ENCODE measurements at places on chromosomes 6 and 20.

GRCh38 chr6:7016226-7016625 is 91.5 kb upstream of the RREB1 start:
- no peak for DNase-seq

DNA sequence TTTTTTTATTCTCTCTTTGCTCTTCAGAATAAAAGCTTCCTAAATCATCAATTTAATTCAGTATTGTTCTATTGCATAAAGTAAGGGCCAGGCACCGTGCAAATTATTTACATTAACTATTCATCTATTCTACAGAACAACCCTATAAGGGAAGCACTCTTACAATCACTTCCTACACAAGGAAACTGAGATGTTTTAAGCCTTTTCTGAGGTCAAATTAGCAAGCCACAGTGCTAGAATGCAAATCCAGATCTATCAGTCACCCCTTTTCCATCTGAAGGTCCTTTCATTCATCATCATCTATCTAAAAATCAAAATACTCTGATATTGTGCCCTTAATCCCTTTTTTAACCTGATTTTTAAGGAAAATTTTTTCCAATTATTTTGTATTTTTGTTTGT is 31.2 kb downstream of the FRK start:
- DNase-seq = no peak

DNA sequence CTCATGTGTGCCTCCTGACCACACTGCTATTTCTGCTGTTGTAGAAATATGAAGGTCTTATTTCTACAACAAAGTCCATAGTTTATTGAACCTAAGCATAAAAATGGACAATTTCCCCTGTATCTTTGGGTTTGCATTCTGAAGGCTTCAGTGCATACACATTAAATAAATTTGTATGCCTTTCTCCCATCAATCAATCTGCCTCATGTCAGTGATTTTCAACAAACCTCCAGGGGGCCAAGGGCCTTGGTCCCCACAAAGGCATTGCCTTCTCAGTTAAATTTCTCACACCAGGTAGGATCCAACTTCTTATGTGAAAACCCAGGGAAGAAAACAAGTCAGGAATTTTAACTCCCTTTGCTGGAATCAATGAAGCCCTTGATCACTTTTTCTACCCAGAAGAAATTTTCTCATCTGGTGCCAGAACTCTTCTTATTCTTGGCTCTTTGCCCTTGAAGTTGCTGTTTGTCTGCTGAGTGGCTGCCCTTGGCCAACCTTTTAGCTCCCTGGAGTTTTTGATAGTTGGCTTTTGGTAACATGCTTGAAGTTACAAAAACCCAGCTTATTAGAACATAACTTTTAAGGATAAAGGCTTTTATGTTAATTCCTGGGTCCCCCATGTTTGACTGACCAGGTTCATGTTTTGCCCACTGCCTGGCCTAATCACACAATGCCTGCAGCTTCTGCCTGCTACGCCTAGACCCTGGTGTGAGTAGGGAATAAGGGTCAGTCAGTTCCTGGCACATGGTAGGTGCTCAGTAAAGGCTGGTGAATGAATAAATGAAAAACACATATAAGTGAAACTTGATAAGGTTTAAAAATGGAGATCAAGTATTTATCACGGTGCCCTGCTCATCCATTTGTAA is 37.0 kb downstream of the SHLD1 start:
- no peak for DNase-seq

GRCh38 chr6:167799033-167799821 is 27.5 kb upstream of the AFDN start:
- peak; percentile 48 for DNase-seq

DNA sequence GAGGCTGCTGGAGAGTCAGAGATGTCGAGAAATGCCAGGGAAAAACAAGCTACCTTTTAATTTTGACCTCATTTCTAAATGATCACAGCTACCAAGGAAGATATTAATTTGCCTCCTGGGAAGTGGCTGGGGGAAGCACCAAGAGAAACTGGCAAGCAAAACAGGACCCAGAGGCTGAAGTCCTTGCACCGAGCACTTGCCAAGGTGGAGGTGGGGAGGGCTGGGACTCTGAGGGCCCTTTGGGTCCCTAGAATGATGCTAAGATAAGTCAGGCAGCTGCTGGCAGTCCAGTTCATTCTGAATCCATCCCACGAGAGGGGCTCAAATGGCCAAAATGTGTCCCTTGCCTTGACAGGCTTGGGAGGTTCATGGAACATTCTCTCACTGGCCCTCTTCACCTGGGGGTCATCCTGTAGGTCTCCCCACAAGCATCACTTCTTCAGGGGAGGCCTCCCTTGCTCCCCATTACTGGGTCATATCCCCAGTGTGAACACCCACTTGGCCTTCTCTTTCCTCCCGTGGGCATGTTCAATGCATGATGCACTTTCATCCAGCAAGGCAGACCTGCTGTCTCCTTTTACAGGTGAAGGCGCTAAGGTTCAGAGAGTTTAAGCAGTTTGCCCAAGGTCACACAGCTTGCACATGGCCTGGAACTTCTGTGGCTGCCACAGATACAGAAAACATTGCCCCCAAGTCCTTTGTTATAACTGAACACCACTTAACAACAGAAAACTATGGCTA is 39.1 kb upstream of the BLCAP start:
- DNase-seq = no peak

- DNase-seq = no peak
These were observed 394.8 kb upstream of the RNF217 start for GRCh38 chr6:124567401-124567800.

GRCh38 chr6:99611148-99611547 is 4.5 kb downstream of the PRDM13 start:
- DNase-seq = no peak

DNA sequence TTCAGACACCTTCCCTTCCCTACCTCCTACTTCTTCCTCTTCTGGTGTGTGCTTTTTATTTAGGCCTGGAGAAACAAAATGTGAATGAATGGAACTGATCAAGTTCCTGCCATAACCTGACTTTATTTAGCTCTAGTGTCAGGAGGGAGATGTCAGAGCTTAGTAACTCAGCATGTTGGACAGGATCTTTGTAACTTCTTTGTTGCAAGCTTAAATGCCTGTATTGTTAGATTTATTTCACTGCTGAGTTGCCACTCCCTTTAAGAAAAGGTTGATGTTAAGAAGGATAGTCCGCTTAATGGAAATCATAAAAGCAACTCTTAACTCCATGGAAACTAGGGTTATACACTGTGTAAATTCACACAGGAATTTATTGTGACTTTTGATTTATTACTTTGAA is 2.2 kb downstream of the FAM120B start:
- no peak for DNase-seq

DNA sequence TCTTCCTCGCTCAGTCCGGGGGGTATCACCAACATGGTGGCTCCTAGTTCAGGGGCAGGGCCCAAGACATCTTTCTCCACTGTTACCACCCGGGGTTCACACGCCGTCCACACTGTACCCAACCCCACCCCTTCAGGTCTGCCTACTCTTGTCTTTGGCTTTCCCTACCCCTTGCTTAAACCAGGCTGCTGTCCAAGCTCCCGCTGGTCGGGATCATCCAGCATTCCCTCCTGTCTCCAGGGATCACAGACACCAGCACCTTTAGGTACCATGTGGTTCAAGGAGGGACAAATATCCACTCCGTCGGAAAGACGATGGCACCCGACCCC is 395 bp downstream of the NELFE start:
- no peak for DNase-seq

DNA sequence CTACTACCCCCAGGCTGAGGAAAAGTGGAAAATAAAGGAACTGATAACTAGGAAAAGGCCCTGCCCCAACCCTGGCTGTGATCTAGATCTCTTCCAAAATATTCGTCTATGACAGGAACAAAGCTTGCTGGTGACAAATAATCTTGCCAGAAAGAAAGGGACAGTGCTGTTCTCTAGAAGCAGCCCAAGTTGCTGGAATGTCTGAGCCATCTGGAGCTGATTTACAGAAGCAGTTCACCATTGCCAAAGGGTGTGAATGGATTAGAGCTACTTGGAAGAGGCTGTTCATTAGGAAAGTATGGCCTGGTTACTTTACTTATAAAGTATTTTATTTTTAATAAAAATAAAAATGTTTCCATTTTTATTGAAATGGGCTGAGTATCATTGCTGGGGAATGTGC is 146.3 kb downstream of the EPM2A start:
- DNase-seq = no peak

- no peak for DNase-seq
These were observed 128.0 kb upstream of the TNFAIP3 start for GRCh38 chr6:137738931-137739504.

GRCh38 chr20:52684905-52685304 is 287.3 kb upstream of the TSHZ2 start:
- no peak for DNase-seq

DNA sequence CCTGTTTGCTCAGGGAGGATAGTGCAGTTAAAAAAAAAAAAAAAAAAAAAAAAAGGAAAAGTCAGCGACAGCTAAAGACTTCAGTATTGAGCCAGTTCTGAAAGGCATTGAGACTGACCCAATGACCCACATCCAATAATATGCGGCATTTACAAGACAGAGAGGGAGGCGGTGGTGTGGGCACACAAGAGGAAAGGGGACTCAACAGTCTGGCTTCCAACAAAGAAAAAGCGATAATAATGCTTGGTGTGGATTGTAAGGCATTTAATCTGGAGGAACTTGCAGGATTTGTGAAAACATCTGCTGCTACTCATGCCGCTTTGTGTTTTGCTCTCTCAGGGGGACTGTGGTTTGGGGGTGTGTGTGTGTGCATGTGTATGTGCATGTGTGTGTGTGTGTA is 784.3 kb upstream of the CHD6 start:
- no peak for DNase-seq

GRCh38 chr6:154356690-154357089 is at the start of gene IPCEF1:
IPCEF1 (minus strand) TSS chr6:154356803; CDS start chr6:154265947, 90,856 bp downstream.
- no peak for DNase-seq

- DNase-seq = peak; percentile 100
These were observed 12.7 kb downstream of the ZCCHC3 start for GRCh38 chr20:309841-310644.

DNA sequence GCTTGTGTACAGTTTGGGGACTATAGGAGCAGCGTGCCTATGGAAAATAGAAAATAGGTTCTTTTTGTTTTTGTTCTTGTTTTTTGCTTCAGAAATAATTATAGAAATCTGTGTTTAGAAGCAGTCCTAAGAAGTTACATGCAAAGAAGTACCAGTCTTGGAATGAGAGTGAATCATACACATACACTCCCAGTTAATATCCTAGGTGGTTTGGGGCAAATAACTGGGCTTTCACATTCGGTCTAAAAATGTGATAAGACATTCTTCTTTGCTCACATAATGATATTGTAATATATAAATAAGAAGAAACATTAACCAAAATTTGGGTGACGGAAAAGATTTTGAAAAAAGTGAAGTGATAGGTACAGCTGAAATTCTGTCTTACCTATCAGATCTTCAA is 61.0 kb downstream of the ENPP1 start:
- DNase-seq = no peak

DNA sequence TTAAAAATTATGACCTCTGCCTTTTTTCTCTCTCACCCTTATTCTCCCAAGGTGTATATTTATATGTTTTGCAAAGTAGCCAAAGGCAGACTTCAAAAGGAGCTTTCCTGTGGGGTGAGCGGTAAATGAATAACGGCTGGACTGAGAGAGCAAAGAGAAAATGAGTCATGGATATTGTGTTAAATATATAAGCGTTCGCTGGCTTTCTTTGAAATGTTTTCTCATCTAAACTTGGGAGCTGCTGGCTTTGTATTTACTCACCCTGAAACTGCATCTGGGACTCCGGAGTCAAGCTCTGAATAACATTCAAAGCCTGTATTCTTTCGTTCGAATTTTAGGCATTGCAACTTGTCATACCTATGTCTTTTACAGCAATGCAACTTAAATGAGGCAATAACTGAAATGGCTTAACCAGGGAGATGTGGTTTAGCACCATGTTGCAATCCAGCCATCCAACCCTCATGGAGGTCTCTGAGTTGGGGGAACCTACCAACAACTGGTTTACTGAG is 32.0 kb downstream of the ATXN1 start:
- DNase-seq = no peak

DNA sequence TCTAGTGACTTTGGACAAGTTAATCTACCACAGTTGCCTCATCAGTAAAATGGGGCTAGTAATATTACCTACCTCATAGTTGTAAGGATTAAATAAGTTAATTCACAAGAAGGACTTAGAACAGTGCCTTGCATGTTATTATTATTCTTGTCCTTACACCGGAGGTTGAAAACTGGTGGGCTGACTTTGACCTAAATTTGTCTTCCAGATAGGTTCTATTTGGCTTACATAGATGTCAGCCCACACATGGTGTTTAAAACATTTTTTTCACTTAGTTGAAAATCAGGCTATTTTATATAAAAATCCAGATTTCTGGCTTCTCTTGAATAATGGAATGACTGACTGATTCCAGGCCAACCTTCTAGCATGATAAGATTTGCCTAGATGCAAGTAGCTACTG is 3.2 kb downstream of the SYS1 start:
- DNase-seq = no peak

DNA sequence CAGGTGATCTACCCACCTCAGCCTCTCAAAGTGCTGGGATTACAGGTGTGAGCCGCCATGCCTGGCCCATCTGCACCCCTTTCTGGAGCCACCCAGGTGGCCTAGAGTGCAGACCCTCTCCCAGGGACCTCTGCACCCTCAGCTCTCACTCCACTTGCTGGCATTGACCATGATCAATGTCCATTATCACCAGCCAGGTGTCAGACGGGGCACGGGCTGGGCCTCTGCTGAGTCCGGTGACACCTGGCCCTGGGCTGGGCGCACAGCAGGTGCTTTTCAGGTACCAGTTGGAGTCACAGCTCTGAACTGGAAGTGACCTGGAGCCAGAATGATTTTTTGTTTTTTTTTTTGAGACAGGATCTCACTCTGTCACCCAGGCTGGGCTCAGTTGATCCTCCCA is 91.8 kb upstream of the PMEPA1 start:
- no peak for DNase-seq

DNA sequence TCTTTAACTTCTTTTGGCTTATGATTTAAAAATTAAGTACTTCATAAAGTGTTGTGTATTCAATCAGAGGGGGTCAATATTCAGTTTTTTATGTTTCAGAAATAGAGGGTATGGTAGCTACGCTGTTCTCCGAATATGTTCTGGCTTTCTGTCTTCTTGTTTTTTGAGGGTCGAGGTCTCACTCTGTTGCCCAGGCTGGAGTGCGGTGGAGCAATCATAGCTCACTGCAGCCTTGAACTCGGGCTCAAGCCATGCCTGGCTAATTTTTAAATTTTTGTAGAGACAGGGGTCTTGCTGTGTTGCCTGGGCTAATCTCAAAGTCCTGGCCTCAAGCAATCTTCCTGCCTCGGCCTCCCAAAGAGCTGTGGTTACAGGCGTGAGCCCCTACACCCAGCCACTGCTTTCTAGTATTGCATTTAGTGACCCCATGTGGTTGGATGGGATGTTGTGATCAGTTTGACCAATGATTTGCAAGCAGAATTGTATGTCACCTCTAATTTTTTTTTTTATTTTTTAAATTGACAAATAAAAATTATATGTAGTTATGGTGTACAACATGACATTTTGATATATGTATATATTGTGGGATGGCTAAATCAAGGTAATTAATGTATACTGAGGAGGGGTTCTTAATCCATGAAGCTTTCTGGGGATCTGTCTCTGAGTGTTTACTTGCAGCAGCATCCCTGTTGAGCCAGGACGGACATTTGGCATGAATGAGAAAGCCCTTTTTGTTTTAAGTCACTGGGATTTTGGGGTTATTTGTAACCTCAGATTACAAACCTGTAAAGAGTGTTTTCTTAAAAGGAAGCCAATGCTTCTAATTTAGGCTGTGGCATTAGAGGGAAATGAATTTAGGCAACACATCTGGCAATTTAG is 38.5 kb upstream of the DEK start:
- no peak for DNase-seq

GRCh38 chr6:83309344-83309743 is 116.2 kb downstream of the RWDD2A start:
- DNase-seq = no peak

- peak; percentile 21 for DNase-seq
These were observed 671 bp downstream of the TAPBP start for GRCh38 chr6:33313105-33313708.
